NCI-H1930 (cell line): ENCODE measurements at places on chromosomes 6 and 20.

DNA sequence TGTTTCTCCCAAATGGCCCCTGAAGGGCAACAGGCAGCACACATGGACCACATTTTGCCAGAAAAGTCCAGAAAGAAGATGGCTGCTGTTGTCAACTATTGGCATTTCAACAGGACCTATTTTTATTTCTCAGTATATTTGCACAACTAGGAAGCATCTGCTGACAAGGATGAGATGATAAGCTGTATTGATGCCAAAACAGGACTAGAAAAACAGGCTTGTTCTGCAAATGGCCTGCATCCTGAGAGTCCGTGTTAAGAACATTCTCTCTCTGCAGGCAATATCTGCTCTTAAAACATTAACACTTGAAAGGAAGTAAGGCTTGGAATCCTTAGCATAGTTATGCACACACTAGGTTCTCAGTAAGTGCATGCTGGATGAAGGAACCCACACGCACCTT, 283.7 kb downstream of the ESR1 start:
- DNase-seq = no peak

DNA sequence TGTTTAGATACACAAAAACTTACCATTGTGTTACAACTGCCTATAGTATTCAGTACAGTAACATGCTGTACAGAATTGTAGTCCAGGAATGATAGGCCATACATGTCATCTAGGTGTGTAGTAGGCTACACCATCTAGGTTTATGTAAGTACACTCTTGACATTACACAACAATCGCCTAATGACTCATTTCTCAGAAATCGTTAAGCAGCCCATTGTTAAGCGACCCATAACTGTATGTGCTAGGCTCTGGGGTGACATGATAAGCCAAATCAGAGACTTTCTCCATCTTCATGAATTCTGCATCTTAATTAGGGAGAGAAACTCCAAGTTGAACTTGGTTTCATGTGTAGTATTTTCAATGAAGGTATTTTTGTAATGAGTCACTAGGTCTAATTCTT, 17.2 kb downstream of the STK35 start:
- no peak for DNase-seq

DNA sequence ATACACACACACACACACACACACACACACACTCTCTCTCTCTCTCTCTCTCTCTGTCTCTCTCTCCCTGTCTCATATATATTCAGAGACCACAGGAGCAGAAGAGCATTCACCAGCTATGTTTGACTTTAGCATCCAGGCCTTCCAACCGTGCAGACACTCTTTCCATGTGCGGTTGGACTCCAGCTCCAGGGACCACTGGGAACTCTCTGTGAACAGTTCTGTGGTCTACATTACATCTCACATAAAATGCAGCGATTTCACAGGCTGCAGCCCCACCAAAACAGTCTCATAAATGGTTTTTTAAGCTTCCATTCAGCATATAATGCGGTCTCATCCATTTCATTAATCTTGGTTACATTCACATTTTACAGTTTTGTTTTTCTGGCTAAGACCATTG, 508.4 kb upstream of the SULF2 start:
- no peak for DNase-seq

DNA sequence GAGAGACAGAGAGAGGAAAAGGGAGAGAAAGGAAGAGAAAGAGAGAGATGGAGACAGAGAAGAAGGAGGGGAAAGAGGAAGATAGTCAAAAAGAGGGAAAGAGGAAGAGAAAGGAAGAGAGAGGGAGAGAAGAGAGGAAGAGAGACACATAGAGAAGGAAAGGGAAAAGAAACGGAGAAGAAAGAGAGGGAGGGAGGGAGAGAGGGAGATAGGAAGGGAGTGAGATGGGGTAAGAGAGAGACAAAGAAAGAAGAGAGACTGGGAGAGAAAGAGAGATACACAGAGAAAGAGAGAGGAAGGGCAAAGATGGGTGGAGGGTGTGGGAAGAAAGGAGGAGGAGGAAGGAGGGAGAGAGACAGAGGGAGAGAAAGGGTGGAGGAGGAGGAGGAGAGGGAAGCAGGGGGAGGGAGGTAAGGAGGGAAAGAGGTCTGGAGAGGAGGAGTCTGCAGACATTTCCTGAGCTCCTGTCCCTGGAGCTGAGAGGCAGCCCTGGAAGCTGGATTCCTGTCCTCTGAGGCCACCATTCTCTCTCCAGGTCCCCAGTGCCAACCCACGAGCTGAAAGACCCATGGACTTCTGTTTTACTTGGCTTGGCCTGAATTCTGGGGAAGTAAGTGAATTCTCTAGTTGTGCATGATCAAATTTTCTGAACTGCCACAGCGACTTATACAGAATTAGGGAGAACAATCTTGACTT, 9.9 kb downstream of the FOXF2 start:
- DNase-seq = no peak

DNA sequence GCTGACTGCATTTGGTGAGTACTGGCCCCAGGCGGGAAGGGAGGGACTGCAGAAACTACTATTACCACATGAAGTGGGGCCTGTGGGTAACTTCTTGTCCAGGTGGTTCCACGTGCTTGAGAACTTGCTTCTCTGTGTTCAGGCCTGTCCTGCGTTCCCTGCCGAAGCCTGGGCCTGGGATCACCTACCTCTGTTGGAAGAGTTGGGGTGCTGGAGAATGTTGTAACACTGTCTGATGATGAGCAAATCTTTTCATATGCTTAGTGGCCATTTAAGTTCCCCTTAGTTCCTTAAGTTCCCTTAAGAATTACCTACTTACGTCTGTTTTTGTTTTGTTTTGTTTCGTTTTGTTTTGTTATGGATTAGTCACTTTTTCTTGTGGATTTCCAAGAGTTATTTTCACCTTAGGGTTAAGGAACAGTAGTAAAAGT, 154.4 kb downstream of the DTNBP1 start:
- no peak for DNase-seq

- no peak for DNase-seq
Measured at GRCh38 chr6:44855562-44856411, 468.3 kb downstream of the CDC5L start.
